ENCODE measurements at places on chromosomes 3 and 15.

DNA sequence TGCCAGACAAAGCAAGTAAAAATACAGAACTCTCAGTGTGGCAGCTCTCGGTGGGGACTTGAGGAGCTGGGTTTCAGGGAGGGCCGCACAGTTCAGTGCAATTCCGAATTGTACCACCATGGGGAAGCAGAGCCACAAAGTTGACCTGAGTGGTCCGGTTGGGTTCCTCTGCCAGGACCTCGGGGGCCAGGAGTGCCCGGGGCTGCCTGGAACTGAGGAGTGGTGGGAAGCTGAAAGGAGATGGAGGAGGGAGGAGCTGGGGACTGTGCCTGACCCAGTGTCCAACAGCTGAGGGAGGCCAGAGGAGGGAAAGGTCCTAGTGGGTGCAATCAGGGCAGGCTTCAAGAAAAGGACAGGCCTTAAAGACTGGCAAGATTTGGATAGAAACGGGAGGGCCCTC is 32.2 kb upstream of the TRH start:
- DNase-seq, result peak; percentile 82
- H3K4me1 ChIP-seq, result peaks cover 15% of the 10 kb centered on the region
- no peak overlapping the region for H3K4me3 ChIP-seq
- no peak overlapping the region for H3K27ac ChIP-seq
- H3K27me3 ChIP-seq, result no peaks in the 10 kb centered on the region

- H3K4me1 ChIP-seq, result peaks cover 4% of the 10 kb centered on the region
- no peak for DNase-seq
- no peak overlapping the region for H3K4me3 ChIP-seq
- H3K36me3 ChIP-seq, result no peaks in the 10 kb centered on the region
- no peak overlapping the region for H3K27ac ChIP-seq
Observed at GRCh38 chr15:56045068-56045748, 51.8 kb upstream of the NEDD4 start.

DNA sequence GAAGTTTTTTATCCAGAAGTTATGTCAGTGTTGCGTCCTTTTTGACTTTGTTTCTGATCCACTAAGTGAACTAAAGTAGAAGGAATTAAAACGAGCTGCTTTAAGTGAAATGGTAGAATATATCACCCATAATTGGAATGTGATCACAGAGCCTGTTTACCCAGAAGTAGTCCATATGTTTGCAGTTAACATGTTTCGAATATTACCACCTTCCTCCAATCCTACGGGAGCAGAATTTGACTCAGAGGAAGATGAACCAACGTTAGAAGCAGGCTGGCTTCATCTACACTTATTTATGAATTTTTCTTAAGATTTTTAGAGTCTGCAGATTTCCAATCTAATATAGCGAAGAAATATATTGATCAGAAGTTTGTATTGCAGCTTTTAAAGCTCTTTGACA is 57.6 kb downstream of the DNAH1 start:
- DNase-seq, result no peak
- peaks cover 21% of the 10 kb centered on the region for H3K36me3 ChIP-seq
- no peak overlapping the region for H3K4me3 ChIP-seq
- H3K4me1 ChIP-seq, result peaks cover 12% of the 10 kb centered on the region

- H3K4me3 ChIP-seq, result no peak overlapping the region
- no peak for DNase-seq
- H3K27me3 ChIP-seq, result no peaks in the 10 kb centered on the region
- no peaks in the 10 kb centered on the region for H3K4me1 ChIP-seq
- no peaks in the 10 kb centered on the region for H3K36me3 ChIP-seq
- H3K27ac ChIP-seq, result no peak overlapping the region
Observed at GRCh38 chr15:51667478-51667877, 13.8 kb upstream of the SCG3 start.

- peaks cover 17% of the 10 kb centered on the region for H3K36me3 ChIP-seq
- no peak overlapping the region for H3K27ac ChIP-seq
- no peaks in the 10 kb centered on the region for H3K4me1 ChIP-seq
- H3K27me3 ChIP-seq, result no peaks in the 10 kb centered on the region
- no peak overlapping the region for H3K4me3 ChIP-seq
Observed at GRCh38 chr3:50649451-50649931, 25.2 kb upstream of the DOCK3 start.

- H3K4me3 ChIP-seq, result no peak overlapping the region
- no peaks in the 10 kb centered on the region for H3K36me3 ChIP-seq
- H3K27me3 ChIP-seq, result peaks cover 25% of the 10 kb centered on the region
- no peak overlapping the region for H3K27ac ChIP-seq
Observed at GRCh38 chr3:13655061-13655913, 106.4 kb downstream of the FBLN2 start.

- no peaks in the 10 kb centered on the region for H3K4me1 ChIP-seq
- H3K4me3 ChIP-seq, result no peak overlapping the region
- no peak overlapping the region for H3K27ac ChIP-seq
- no peaks in the 10 kb centered on the region for H3K36me3 ChIP-seq
- DNase-seq, result no peak
Observed at GRCh38 chr15:29686445-29687203, 135.6 kb downstream of the TJP1 start.

DNA sequence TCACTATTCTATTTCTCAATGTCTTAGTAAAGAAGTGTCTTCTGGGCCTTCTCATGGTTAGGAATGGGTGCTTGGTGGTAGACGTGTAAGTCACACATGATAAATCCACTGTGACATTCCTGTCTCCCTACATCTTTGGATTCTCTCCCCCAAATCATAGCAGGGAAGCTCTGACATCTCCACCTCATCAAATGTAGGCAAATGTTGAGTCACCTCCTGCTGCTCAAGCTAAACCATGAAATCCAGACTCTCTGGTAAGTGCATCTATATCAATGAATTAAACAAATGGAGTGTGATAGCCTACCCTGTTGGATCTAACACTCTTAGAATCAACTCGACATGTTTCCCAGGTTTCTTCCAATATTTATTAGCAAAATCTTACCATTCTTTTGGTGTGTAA is 42.8 kb upstream of the RPL35A start:
- no peaks in the 10 kb centered on the region for H3K4me1 ChIP-seq
- H3K4me3 ChIP-seq, result no peak overlapping the region
- DNase-seq, result no peak
- no peak overlapping the region for H3K27ac ChIP-seq
- H3K27me3 ChIP-seq, result no peaks in the 10 kb centered on the region

Measured in common myeloid progenitor, CD34-positive (primary cell).